Heart left ventricle (tissue), 16 donors: ENCODE measurements at places on chromosomes 3 and 15.

GRCh38 chr3:116445990-116446389 is 703 bp upstream of the LSAMP start:
- no peak for DNase-seq

GRCh38 chr3:89762405-89762804 is 655.0 kb downstream of the EPHA3 start:
- no peak for DNase-seq

GRCh38 chr3:6079011-6079410 is 781.9 kb upstream of the GRM7 start:
- no peak for DNase-seq

- no peak for DNase-seq
Measured at GRCh38 chr3:71025010-71025409, 558.5 kb downstream of the FOXP1 start.

- DNase-seq: no peak
Measured at GRCh38 chr3:72290859-72291638, 506.1 kb upstream of the PROK2 start.

GRCh38 chr15:64621056-64621455 is 154.3 kb downstream of the RBPMS2 start:
- no peak for DNase-seq

GRCh38 chr15:86197770-86198169 is 118.1 kb downstream of the AGBL1 start:
- no peak for DNase-seq

DNA sequence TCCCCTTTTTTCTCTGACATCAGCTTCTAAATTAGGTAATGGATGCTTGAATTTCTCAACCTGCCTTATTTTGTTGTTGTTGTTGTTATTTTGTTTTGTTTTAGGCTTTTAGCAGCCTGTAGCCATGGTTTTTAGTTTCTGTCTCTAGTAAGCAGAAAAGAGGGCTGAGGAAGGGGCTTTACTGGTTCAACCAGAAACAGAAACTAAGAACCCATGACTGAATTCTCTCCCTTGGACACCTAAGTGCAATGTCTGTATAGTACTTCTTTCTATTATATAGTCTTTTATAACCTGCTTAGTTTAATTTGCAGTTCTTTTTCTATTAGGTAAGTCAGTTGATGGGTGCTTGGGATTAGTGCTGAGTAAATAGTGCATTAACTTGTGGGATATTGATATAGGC is 129.0 kb downstream of the BBX start:
- no peak for DNase-seq

DNA sequence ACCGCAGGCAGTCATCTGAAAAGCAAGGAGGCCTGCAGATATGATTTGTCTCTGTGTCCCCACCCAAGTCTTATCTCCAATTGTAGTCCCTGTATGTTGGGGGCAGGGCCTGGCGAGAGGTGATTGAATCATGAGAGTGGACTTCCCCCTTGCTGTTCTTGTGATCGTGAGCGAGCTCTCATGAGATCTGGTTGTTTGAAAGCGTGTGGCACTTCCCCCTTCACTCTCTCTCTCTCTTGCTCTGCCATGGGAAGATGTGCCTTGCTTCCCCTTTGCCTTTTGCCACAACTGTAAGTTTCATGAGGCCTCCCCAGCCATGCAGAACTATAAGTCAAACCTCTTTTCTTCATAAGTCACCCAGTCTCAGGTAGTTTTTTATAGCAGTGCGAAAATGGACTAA is 83.3 kb downstream of the TMCO5A start:
- no peak for DNase-seq

DNA sequence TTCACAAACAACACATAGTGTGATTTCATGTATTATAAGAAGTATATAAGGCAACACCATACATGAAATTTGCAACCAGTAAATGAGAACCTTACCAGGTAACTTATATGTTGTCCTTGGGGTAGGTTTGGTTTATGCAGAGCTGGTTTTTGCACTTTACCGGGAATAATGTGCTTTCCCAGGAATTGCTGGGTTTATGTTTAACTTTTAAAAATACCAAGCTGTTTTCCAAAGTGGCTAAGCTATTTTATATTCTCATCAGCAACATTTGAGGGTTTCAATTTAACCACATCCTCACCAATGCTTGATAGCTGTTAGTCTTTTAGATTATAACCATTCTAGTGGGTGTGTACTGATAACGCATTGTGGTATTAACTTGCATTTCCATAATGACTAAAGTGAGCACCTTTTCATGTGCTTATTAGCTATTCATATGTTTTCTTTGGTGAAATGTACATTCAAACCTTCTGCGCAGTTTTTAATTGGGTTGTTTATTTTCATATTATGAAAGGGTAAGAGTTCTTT is 71.6 kb downstream of the KY start:
- no peak for DNase-seq

DNA sequence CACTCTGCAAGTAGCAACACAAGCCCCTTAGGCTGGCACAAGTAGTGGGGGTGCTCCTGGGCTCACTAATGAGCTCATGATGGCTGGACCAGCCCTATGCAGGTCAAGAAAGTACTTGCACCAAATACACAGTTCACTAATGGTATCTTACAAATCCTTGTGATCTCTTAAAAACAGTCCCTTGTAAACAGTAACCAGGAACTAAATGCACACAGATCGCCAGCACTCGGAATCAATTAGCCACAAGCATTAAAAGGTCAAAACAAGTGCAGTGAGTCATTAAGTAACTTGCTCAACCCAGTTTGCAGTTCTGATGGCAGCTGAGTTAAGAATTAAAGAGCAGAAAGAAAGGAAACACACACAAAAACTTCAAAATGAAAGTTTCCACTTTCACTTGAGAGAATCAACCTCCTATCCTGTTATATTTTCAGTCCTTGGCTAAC is 43.2 kb downstream of the ARHGEF3 start:
- no peak for DNase-seq

GRCh38 chr3:57555306-57555705 is 768 bp upstream of the PDE12 start:
- no peak for DNase-seq

DNA sequence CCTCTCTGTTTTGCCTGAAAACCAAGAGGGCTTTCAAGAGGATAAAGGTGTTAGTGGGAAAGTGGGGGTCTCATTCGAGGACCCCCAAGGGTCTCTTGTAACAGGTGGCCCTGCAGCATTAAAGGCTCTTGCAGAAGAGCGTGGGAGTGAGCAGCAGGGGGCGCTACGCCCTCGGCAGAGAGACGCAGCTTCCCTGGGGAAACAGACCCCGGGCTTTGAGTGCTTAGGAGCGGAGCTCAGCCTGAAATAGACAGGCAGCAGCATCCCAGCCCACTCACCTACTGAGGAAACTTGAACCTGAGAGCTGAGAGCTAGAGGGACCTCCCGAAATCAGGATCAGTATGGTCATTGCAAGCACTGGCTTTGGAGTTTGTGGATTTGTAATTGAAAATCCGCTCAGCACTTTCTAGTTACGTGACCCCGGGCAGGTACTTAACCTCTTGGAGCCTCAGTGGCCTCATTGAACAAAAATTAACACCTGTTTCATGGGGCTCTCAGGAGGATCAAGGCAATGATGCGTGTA is 25.7 kb downstream of the RPLP1 start:
- peak; percentile 42 for DNase-seq

GRCh38 chr15:68700455-68701123 is 120.1 kb downstream of the ANP32A start:
- peak; percentile 83 for DNase-seq

DNA sequence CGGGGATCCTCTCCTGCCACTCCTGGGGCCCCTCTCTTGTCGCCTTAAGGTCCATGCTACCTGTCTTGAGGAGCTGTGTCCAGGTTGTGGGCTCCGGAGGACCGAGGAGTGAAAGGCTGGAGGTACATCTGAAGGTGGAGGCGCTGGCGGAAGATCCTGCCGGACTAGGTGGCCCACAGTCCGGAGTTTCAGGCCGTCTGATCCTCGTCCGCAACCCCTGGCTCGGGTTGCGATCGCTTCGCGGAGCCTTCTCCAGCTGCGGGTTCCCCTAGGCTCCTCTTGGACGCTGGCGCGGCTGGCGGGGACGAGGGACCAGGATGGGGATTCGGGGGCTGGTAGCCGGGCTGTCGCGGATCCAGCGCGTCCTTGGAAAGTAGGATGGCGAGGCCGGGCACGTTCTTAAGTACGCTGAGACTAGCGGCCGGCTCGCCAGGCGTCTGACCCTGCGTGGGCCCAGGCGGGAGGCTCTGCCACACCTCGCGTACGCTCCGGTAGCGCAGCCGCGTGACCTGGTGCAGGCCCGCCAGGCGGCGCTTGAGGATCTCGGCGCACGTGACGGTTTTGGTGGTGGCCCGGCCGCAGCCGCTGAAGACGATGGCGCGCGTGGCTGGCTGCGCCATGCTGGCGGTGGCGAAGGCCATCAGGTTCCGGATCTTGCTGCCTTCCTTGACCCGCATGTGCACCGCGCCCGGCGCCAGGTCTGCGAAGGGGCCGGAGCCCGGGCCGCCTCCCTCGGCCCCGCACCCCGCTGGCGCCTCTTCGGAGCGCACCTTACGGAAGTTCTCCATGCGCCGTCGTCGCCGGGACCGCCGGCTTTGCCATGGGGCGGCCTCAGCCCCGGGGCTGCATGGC is 550 bp downstream of the RPP25 start:
- peak; percentile 69 for DNase-seq

DNA sequence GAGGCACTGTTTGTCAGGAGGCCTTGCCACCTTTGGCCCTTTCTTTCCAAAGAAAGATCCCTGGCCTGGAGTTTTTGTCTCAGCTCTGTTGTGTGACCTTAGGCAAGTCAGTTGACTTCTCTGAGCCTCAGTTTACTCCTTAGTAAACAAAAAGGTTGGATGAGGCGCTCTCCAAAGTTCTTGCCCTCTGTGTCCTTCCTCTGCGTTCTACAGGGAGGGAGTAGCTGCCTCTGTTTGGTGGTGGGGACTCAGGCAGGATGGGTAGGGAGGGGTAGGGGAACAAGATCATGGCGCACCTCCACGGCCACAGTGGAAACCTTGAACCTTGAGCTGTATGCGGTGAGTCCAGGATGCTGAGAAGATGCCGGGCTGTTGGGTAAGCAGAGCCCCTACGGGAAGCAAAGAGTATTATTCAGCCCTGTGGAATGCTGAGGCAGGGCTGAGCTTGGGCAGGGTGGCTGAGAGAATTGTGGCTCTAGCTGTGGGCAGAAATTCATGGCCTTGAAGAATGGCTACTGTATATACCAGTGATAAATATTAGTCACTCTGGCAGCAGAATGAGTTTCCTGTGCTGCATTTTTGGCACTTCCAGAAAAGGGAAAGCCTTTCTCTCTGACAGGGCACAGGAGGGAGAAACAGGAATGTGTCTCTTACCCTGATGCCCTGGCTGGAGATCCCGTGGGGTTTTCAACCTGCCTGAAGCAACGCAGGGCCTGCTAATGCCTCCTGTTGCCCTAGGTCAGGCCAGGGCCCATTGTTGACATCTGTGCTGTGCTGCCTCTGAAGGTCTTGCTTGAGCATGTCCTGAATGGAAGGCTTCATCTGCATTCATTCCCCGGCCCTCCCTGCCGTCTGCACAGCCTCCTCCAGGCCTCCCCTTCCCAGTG is 39.9 kb downstream of the SMAD3 start:
- DNase-seq: no peak

DNA sequence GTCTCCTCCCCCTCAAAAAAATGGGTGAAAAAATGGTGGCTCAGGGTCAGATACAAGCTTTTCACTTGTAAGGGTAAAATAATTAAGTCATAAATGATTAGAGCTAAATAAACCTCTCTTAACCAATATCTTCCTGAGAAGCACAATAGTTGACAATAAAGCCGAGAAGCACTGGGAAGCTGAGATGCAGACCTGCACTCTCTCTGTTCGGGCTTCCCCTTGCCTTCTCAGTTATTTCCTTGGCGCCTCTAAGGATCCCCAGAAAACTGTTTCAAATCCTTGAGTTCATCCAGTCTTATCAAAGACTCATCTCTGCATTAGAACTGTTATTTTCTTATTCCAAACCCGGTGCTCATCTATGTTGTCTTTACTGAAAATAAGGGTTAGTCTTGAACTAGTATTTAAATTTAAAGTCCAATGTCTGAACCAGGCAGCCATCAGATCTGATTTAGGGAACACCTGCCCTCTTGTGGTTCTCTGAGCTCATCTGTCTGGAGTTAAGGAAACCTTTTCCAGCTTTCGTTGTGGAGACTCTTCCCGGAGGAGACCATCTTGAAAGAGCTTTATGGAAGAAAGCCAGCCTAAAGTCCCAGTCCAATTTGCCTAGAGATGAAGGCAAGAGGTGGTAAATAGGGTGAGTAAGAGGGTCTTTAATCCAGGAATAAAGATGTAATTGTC is 256.4 kb upstream of the MCTP2 start:
- DNase-seq: no peak

DNA sequence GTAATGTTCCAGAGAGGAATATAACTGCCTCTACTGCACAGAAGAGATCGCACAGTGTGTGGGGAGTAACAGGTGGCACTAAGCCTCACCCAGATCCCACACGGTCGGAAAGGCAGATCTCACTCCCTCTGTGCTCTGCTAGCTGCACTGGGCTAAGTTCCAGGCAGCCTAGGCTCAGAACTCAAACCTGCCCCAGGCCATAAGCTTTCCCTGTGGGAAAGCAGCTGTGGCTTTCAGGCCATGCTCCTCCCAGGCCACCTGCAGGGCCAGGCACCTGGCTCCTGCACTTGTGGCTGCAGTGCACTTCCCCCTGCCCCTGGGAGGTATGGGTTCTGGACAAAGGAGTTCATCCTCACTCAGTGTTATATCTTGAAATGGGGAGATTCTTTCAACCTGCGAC is 27.5 kb downstream of the PCCB start:
- no peak for DNase-seq

DNA sequence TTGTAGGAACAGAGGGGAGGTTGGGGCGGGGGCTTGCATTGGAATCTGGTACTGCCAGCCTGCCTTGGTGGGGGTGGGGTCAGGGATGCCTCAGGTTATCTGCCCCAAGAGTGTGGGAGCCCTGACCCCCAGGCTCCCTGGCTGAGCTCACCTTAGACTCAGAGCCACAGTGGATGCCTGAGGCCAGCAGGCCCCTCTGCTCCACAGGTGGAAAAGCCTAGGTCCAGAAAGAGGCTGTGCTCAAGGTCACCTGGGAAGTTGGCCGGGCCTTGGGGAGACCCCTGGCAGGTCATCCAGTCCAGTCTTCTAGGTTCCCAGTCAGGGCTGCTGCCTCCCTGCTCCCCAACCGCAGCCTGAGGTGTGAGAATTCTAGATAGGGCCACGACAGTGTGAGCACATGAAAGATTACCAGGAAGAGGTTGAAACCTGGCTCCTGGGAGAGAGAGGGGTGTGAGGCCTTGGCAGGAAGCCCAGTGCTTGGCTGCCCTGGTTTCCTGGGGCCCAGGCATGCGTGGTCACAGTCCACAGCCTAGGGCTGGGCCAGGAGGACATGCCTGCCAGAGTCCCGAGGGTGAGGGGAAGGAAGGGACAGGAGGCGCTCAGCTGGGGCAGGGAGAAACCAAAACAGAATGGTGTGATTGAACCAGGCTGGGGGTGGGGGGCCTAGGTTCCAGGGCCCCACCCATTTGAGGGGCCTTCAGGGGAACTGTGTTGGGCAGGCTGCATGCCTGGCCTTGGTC is 4.9 kb downstream of the HDAC11 start:
- DNase-seq: peak; percentile 87
